Activated T-helper 2 cell treated with anti-CD3 and anti-CD28 coated beads, Interferon-gamma antibody, Interleukin-2, Interleukin-4, amounts not matched to agents 10 μg/mL and 5 μg/mL and 100 μg/mL, durations not matched to agents 14 hours and 24 hours and 36 hours (primary cell): ENCODE measurements at places on chromosomes 12 and 14. TPM values are rescaled to one million over a fixed set of nuclear protein-coding genes. Genes with fewer than 3 reads are reported as not detected.
A peak's percentile ranks its signal among the peaks of the same experiment; 100 is the strongest.

The TNFAIP2 gene
- total RNA-seq: 0.64 and 1.0 TPM in 2 replicates

The OR9K2 gene
- total RNA-seq: not detected in 2 replicates

The P3H3 gene
- 5.2 and 5.3 TPM in 2 replicates for total RNA-seq

The RD3L gene
- total RNA-seq: not detected in 2 replicates

DNA sequence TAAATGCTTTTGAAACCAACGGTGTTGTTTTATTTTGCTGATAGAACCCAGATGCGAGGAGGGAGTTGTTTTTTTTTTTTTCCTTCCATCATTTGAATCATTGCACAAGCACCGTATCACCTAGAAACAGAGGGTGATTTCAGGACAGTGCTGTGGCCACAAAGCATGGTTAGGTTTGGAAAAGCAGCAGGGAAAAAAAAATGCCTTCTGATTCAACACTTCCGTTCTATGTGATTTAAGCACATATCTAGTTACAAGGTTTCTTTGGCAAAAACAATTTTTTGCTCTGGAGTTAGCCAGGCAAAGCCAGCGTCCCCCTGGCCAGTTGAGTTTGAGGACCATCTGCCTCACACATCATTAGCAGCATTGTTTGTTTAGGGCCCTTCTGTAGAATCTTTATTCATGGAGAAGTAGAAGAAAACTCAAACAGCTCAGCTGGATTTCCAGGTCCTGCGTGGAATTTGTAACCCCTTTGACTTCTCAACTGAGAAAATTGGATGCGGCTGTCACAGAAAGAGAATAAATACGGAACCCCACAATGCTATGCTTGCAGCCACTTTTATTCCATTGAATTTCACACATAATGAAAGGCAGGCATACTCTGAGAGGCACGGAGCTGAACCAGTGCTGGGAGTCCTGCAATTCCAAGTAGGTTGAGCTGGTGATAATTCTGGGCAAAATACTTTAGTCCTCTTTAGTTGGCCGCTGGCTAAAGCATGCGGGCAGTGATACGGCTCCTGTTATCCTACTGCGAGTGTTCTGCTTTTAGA is 17.0 kb upstream of the WNT5B start:
- H3K36me3 ChIP-seq: no peaks in the 10 kb centered on the region
- no peak overlapping the region for H3K4me3 ChIP-seq
- H3K27ac ChIP-seq: no peak overlapping the region
- peaks cover 14% of the 10 kb centered on the region for H3K4me1 ChIP-seq
- DNase-seq: no peak

GRCh38 chr12:12499909-12500604 is 62.6 kb downstream of the DUSP16 start:
- peaks cover 51% of the 10 kb centered on the region for H3K36me3 ChIP-seq
- H3K27ac ChIP-seq: peak overlapping the region; percentile 10
- no peaks in the 10 kb centered on the region for H3K27me3 ChIP-seq
- DNase-seq: no peak
- H3K4me1 ChIP-seq: peaks cover 51% of the 10 kb centered on the region
